HL-60 (cell line): ENCODE measurements at places on chromosomes 6 and 20.
A peak's percentile ranks its signal among the peaks of the same experiment; 100 is the strongest.

DNA sequence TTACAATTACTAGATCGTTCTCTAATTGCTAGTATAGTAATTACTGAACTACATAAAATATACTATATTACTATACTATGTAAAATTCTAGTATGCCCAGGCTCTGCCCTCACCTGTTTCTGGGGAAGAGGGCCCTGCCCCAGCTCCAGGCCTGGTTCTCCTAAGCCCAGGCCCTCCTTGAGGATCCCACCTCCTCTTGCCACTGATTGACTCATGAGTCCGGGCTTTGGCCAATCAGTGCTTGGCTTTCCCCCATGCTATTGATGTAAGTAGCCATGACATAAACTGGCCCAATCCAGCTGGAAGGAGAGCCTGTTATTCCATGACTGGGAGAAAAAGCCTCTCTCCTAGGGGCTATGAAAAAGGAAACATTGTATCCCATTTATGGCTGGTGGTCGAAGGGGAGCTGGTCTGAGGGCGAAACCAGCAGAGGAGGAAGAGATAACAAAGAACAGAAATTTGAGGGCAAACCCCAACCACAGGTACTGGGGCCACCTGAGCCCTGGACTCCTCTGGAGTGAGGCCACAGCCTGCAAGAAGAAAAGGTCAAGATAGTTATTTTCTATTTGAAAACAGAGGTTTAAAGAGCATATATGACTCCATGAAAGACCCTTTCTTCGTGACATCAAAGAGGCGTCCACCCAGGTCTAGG lies 129.3 kb upstream of the CD93 start:
- no peak for DNase-seq

GRCh38 chr20:9214685-9215084 lies 145.8 kb downstream of the PLCB4 start:
- no peak for DNase-seq

- no peak for DNase-seq
Observed at GRCh38 chr20:18524646-18525045, 16.9 kb downstream of the SEC23B start.

DNA sequence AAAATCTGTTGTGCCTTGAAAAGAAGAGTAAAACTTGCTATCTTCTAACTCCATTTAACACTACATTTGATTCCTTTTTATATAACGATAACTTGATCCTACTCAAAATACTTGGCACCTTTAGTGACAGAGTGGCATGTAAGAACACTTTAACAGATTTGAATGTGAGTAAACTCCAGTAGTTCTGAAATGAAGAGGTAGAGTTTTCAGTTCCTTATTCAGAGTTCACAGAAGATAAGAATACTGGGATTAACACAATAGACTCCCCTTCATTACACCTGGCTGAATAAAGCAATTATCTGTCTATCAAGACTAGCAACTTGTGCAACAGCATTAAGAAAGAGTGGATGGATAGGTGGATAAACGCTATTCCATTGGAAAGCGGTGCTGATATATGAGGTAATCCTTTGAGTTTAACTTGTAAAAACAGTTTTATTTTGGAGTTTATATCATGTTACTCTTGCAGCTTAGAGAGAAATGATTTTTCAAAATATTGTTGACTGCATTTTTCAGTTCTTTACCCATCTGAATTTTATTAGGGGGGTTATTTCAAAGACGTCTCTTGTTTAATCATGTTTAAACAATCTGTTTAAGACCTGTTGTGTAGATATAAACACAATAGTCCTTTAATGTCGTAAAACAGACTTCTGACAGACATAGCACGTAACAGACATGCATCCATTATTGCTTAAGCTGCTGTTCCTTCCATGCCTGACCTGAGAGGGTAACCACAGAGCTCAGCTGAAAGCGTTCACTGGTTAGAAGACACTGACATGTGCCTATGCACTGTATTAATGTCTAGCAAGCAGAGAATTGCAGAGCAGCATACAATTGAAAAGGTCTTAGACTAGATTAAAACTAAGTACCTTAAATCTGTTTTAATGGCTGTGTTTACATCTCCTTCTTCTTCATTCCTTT lies 102.4 kb upstream of the SUPT3H start:
- peak; percentile 69 for DNase-seq

DNA sequence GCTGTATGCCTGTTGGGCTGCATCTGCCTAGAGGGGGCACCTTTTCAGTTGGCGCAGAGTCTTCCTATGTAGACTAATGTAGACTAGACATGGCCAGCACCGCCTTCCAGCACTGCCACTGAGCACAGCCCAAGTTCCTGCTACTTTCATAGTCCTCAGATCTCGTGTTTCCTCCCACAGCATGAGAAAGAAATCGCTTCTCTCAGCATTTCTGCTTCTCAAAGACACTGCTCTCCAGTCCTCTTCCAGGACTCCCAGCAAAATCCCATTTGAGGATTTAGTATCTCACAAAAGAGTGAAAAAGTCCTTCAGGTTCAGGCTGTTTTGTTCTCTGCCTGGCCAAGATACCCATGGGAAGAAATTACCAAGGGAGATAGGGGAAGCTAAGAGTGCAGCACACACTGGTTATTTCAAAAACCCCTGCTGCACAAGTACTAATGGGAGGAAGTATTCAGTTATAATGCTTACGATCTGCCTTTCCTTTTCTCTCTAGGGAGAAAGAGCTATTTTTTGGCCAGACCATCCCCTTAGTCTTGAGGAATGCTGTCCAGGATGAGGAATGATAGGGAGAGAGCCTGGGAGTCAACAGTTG lies 35.7 kb downstream of the OGFRL1 start:
- no peak for DNase-seq

GRCh38 chr6:7086488-7086887 lies 21.3 kb upstream of the RREB1 start:
- DNase-seq: peak; percentile 71

GRCh38 chr6:42374018-42374669 lies 77.6 kb downstream of the TRERF1 start:
- DNase-seq: no peak

GRCh38 chr20:50227506-50227905 lies 36.9 kb downstream of the CEBPB start:
- DNase-seq: no peak

- DNase-seq: no peak
Observed at GRCh38 chr6:47453372-47453936, 24.1 kb upstream of the CD2AP start.

DNA sequence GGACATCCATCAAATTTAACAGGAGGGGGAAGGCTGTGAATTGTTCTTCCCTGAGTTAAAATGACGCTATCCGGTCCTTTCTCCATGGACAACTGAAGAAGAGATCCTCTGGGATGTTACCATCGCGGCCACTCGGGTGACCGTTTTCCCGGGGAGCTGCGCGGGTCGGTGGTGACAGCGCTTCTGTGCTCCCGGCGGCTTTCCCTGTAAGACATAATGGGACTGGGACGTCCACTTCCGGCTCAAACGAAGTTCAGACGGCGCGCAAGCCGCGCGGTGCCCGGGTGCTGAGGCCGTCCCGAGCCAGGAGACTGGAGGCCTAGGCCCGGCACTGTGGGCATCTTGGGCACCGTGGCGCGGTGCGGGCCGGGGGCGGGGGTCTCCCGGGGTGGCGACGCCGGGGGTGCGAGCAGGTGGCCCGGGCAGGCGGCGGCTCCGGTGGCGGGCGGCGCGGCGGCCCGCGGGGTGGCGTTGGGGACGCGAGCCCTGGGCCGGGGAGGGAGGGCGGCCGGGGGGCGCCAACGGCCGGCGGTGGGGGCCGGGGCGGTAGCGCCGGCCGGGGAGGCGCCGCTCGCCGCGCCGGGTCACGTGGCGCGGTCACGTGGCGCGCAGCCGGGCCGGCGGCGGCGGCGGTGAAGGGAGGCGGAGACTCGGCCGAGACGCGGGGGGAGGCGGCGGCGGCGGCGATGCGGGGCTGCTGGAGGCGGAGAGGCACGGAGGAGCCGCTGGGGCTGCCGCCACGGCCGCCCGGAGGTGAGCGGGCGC lies 63.6 kb downstream of the GTF2H5 start:
- DNase-seq: peak; percentile 44

DNA sequence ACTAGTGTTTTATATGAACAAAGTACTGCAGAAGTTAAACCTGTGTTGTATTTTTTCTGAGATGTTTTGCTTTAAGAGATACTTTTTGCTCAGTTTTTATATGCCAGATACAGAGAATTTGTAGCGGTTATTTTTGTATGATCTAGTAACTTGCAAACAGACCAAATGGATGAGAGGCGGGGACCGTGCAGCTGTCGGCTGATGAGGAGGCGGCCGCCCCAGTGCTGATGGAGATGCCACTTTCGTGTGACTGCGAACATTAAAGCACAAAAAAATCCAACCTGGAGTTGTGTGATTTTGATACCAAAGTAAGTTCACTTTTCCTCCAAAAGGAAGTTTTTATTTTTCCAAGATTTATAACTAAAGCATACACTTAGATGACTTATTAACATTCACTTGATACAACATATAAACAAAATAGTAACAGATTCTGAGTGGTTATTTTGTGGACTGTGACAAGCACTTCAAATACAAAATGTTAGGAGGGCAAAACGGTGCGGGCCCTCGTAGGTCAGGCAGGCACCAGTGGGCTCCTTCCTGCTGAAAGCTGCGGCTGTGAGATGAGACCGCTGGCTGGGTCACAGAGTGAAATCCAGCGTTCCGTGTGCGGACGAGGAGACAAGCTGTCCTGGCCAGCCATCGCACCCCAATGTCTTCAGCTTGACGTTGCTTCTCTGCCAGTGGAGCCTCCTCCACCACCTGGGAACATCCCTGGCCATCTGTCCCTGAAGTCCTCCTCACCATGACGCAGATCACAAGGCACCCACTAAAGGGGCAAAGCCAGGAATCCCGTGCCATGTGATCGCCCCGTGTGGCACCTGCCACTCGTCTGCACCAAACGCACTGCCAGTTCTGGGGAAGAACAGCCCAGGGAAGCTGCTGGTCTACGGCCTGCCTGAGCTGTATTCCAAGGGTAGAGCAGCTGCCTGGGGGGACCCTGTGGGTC lies 4.0 kb upstream of the OGFR start:
- DNase-seq: no peak

DNA sequence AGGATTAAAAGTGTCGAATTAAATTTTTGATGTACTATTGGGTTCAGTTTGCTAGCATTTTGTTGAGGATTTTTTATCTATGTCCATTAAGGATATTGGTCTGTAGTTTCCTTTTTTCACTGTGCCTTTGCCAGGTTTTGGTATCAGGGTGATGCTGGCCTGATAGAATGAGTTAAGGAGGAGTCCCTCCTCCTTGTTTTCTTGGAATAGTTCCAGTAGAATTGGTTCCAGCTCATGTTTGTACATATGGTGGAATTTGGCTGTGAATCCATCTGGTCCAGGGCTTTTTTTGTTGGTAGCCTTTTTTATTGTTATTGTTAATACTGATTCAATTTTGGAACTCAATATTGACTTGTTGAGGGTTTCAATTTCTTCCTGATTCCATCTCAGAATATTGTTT lies 141.8 kb downstream of the SIM1 start:
- no peak for DNase-seq

DNA sequence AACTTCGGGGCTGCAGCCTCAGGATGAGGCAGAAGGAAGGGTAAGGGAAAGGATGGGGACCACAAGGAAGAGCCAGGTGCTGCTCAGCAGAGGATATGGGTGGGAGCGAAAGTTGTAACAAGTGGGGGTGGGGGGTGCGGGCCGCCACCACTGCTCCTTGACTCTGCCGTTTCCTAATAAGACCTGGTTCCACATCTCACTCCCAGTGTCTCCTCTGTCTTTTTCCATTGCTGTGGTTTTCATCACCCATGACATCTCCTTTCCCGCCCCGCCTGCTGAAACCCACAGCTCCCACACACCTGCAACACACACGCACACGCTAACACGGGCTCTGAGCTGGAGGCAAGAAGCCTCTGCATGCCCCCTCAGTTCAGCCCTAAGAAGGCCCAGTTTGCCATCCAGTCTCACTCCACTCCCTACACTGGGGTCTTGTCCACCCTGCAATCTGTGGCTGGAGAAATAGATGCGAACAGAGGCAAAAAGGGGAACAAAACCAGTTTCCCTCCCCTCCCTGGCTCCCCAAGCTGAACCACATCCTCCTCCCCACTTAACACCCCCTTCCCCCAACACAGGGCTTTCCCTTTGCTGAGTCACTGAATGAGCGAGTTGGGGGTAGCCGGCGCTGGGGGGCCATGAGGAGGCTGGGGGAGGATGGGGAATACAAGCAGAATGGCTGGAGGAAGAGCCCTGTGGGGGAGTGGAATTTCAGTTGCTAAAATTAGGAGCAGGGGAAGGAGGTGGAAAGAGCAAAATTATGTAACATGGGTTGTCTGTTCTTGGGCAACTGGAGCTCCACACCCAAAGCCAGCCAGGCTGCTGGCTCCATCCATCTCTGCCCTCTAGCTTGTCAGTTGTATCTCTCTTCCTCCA lies 11.5 kb downstream of the NFKBIL1 start:
- peak; percentile 99 for DNase-seq

DNA sequence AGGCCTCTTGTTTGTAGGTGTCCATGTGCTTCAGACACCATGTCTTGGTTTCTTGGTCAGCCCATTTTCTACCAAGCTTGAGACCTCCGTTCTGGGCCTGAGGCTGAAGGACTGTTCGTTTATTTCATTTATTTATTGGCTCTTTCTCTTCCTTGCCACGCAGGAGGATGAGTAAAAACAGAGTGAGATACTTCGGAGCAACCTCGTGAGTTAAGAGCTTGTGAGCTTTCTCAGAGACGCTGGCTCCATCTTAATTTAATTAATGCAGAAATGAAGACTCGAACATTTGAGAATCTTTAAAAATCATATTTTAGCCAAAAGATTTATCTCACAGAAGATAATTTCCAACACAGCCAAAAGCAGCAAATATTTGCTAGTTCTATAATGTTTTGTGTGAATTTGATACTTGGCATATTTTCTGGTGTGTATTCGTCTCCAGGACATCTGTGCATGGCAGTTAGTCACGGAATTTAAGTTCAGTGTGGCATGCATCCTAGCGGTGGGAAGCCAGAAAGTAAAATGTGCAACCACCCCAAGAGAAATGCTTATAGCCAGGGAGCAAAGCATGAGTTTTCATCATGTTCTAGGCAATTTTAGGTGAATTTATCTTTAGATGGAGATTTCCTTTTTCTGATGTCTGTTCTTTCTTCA lies 76.0 kb downstream of the THBS2 start:
- no peak for DNase-seq
